SK-N-DZ (cell line): ENCODE measurements at places on chromosomes 7 and 10.

DNA sequence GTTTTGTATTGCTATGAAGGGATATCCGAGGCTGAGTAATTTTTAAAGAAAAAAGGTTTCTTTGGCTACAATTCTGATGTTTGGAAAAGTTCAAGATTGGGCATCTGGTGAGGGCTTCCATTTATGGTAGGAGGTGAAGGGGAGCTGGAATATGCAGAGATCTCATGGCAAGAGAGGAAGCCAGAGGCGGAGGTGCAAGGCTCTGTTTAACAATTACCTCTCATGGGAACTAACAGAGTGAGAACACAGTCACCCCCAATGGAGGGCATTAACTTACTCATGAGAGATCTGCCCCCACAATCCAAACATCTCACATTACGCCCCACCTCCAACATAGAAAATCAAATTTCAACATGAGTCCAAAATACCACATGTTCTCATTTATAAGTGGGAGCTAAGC, 62.0 kb downstream of the AKR1D1 start:
- no peak for DNase-seq

- DNase-seq = no peak
Observed at GRCh38 chr10:110822712-110823311, 48.9 kb upstream of the PDCD4 start.

DNA sequence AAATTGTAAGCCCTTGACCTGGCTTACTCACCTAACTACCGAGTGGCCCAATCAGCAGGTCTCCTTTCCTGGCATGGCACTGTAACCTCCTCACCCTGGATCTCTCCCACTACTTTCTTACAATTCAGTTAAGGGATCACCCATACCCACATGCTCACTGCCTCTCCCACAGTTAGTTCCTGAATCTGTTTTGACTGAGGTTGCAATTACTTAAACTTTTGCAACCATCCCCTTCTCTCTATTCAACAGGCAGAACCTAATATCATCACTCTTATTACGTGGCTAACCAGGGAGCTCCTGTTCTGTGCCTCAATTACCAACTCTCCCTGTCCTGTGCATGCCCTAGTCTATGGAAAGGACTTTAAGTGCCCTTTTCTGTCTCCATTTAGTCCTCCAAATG, 84.2 kb upstream of the IKZF1 start:
- DNase-seq = no peak

- no peak for DNase-seq
Observed at GRCh38 chr10:113293167-113293566, 259.7 kb upstream of the HABP2 start.

DNA sequence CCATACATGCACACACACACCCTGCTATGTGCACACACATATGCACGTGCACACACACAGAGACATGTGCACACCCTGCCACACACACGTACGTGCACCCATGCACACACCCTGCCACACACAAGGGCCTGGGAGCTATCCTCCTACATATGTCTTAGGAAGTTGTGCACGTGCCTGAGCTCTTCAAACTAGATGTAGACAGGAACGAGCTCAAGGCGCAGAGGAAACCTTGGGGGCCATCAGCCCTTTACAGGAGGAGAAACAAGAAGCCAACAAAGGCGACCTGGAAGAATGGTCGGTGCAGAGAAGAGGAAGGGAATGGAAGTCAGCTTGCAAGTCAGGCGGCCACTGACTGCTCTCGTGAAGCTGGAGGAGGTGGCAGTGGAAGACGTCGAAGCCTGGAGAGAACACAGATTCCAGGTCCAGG, 58.7 kb downstream of the AOC1 start:
- peak; percentile 36 for DNase-seq

GRCh38 chr7:139731802-139732470, 45.9 kb downstream of the HIPK2 start:
- DNase-seq = no peak

DNA sequence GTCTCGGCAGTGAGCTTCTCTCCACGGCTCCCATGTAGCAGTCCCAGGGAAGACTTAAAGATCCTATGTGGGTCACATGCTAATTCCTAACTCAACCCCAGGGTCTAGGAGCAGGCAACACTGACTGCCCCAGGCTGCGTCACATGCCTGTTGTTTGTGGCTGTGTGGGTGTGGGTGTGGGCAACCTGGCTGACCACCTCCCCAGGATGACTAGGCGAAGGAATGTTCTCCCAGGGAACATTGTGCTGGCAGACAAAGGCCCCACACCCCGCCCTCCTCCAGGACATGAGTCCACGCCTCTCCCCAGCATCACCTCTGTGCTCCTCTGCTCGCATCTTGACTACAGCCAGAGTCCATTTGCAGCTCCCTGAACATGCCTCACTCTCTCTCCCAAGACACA, 30.3 kb downstream of the SLC29A3 start:
- DNase-seq = no peak

GRCh38 chr7:30973292-30973691, 9.5 kb downstream of the GHRHR start:
- DNase-seq = no peak

DNA sequence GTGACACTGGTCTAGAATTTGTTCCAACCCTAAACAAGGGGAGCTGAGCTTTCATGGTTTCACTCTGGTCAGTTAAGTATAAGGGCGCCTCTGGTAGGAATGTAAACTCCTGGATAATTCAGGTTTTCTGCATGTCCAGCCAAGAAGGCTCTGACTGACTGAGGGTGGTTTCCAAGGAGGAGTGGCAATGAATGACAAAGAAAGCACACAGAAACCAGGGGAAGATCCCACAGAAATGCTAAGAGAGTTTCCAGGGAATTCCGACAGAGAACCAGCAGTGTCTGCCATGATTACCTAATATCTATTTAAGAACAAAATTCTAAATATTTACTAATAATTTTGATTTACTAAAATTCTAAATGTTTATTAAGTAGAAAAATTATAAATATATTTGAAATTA, 27.3 kb upstream of the NRG3 start:
- no peak for DNase-seq

DNA sequence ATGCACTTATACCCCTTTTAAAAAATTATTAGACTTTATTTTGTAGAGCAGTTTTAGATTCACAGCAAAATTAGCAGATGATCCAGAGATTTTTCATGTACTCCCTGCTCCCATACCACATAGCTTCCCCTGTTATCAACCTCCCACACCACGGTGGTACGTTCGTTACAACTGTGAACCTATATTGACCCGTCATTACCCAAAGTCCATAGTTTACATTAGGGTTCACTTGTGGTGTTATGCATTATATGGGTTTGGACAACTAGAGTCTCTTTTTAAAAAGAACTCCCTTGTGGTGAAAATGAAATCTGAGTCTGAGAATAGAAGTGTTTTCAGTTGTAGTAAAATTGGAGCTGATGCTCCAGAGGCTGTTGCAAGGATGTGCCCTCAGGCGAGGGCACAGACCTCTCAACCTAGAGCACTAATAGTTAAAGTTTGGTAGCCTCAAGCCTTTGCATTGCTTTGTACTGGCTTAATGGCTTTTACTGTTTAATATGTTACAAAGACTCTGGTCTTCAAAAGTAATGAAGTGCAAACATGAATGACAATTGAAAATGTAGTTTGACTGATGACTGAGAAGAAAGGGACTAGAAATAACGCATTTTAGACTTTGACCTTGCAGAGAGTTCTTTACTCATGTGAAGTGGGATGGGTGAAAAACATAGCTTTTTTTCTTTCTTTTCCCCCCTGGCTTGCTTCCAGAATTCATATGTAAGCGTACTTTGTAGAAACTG, 30.6 kb upstream of the CSTF2T start:
- no peak for DNase-seq

- DNase-seq = no peak
Observed at GRCh38 chr10:20512631-20513030, 384.5 kb downstream of the NEBL start.

GRCh38 chr7:85039196-85039923, 147.5 kb downstream of the SEMA3D start:
- no peak for DNase-seq

GRCh38 chr7:96303105-96303685, 18.7 kb downstream of the SLC25A13 start:
- DNase-seq = no peak

- no peak for DNase-seq
Observed at GRCh38 chr7:1249731-1250130, 17.1 kb downstream of the UNCX start.

DNA sequence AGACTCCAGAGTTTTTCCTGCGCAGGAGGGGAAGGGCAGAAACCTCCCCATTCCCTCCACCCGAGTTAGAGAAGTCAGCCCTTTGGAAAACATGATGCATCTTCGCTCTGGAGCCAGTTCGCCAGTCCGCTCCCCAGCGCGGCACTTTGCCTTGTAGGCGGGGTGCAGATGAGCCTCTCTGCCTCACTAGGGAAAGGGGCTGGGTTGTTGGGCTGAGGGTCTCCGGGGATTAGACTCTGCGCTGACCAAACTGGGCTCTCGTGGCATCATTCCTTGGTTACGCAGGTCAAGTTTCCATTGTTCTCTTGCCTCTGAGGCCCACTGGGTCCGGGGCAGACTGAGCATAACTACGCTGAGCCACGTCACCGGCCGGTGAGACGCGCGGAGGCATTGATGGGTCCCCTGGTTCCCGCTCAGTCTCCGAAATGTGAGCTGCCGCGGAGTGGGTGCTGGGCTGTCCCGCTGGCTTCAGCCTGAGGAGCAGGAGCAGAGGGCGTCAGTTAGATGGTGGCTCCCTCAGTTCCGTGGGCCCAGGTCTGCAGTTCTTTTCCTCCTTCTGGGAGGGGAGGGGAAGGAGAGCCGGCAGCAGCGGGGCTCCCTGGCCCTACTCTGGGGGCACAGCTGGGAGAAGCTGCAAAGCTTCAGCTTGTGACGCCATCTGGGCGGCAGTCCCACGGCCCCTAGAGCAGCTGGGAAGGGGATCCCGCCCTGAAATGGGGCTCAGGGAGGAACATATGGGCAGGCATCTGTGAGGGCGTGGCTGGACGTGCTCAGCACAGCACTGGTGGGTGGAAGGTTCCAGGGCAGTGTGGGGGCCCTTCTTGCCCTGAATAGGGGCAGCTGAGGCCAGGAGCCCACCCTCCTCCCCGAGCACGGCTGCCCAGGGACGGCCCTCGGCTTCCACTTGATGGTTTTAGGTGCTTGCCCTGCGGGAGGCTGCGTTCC, 121.3 kb upstream of the BTBD16 start:
- no peak for DNase-seq

DNA sequence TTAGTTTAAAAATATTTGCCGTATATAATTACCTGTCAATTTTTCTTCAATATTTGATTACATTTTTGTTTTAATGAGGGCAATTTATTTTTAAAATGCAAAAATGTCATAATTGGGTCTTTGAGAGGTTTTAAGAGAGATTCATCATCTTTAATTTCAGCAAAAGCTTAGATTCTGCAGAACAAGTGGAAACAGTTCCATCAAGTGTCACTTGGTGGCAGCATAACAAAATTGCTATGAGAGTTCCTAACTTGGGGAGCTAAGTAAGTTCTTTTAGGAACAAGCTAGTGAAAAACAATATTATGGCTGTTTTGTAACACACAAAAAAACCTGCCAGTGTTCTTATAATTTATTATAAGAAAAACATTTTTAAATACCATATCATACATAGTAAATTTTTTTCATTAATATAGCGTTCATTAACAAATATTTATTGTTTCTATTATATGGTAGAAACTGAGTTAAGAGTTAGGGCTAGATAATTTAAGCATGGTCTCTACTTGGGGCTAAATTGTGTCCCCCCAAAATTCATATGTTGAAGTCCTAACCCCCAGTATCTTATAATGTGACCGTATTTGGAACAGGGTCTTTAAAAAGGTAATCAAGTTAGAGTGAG, 155.2 kb downstream of the MAGI2 start:
- peak; percentile 64 for DNase-seq

GRCh38 chr10:13936826-13937225, 350.1 kb downstream of the PRPF18 start:
- DNase-seq = no peak

GRCh38 chr10:45627412-45628048, 45.0 kb downstream of the ZFAND4 start:
- DNase-seq = no peak

DNA sequence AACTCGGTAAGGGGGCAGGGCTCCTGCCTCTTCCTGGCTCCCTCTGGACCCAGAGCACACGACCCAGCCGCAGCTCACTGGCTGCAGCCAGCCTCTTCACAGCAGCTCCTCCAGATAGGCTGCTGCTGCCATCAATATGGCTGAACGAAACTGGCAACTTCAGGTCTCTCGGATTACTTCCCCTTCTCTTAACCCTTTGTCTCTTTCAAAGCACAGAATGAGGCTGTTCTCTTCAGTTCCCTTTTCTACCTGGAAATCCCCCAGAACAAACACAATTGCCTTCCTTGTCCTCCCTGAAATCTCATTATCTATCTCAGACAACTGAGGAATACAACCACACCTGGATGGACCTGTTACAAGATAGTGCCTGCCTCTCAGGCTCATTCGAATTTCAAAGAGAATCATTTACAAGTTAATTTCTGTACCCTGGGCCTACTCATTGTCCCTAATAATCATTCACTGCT, 193.4 kb upstream of the MBL2 start:
- no peak for DNase-seq

DNA sequence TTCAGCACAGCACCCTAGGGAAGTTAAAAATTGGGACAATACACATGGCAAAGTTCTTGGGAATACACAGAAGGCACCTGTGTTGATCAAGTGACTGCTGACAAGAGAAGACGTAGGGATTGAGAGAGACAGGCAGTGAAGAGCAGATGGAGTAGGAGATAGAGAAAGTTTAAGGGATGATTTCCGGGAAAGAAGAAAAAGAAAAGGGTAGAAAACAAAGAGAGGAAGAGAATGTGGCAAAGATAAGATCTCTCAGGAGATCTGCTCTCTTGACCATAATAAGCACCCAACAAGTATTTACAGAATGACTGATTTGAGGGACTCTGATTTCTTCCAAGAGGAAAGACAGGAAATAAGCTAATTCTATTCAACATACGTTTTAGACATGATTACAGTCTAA, 15.1 kb upstream of the RALA start:
- DNase-seq = no peak

DNA sequence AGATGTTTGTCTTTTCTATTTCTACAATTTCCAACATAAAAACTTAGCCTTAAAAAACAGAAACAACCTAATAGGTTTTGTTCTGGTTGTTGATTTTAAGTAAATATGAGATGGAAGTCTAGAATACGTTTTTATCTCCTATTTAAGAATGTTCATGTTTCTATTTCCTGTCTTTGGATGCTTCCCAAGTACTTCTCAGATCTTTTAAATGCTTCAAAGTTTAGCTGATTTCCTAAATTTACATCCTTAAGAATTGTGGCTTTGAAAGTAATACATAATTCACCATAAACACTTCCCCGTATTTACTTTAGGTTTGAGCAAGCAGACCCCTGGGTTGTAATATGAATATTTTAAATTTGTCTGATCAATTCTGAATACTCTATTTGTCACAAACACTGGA, 70.5 kb downstream of the RAPGEF5 start:
- no peak for DNase-seq
